ENCODE measurements at places on chromosomes 2 and 18.

DNA sequence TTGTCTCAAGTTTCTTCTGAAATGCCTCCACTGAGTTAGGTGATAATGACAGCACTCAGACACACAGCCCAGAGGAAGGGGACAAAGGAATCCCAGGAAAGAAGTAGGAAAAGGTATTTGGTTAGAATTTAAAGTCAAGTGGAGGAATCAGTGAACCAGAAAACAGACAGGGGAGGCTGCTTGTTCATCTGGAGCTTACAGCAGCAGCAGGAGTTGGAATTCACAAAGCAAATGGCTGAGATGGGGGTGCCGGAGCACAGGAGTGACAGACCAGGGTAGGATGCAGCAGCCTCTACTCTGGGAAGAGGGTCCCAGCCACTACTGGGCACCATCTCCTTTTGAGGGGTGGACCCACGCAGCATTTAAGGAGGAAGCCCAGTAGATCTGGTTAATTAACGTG lies 104.8 kb downstream of the ST6GAL2 start:
- no peak for DNase-seq

- DNase-seq = no peak
Observed at GRCh38 chr2:2075875-2076529, 255.1 kb downstream of the MYT1L start.

DNA sequence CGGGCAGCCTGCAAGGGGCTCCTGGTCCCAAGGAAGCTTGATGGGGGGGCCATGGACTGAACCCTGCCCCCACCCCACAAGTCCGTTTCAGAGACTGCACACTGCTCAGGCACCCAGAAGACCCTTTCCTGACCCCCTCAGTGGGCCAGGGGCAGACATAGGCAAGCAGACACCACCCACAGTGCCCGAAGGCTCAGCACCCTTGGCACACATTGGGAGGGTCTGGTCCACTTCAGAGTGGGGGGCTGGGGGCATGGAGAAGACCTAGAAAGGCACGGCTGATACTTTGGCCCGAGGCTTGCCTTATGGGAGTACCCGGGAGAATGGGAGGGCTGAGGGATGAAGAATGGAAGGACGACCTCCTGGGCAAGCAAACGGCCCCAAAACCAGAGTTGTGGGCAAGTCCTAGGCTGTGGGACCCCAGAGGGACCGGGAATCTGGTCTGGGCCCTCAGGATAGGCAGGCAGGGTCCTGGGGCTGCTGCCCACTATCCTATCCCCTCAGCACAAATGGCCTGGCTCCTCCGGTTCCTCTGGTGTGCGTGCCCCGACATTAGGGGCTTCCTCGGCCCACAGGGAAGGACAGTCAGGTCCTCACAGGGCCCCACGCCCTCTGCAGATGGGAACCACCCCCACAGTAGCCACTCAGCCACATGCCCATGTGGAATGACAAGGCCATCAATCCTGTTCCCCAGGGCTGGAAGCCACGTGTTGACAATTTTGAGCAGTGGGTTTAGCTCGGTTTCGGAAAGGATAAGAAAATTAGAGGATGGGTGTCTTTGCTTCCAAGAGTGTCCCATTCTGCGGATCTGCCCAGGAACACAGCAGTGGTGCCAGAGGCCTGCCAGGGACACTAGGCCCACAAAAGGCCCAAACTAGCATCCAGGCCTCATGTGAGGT lies 15.0 kb upstream of the GPC1 start:
- DNase-seq = no peak

- DNase-seq = no peak
Observed at GRCh38 chr2:107407017-107407416, 419.7 kb upstream of the RGPD4 start.

DNA sequence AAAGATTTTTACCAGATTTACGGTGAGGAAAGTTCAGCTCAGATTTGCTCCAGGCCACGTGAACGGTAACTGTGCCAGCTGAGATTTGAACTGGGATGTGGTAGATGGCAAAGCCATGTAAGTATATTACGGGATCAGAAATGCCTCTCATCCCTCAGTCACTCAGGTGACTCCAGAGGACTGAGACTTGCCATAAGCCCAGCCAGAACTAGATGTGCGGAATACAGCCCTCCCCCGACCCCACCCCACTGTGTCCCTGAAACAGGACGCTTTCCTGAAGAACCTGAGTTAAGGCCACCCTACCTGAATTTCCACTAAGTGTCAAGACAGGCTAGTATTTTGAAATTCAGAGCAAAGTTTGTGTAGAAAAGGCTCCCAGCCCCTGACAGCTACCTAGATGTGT lies 1.3 kb upstream of the FHL2 start:
- no peak for DNase-seq

DNA sequence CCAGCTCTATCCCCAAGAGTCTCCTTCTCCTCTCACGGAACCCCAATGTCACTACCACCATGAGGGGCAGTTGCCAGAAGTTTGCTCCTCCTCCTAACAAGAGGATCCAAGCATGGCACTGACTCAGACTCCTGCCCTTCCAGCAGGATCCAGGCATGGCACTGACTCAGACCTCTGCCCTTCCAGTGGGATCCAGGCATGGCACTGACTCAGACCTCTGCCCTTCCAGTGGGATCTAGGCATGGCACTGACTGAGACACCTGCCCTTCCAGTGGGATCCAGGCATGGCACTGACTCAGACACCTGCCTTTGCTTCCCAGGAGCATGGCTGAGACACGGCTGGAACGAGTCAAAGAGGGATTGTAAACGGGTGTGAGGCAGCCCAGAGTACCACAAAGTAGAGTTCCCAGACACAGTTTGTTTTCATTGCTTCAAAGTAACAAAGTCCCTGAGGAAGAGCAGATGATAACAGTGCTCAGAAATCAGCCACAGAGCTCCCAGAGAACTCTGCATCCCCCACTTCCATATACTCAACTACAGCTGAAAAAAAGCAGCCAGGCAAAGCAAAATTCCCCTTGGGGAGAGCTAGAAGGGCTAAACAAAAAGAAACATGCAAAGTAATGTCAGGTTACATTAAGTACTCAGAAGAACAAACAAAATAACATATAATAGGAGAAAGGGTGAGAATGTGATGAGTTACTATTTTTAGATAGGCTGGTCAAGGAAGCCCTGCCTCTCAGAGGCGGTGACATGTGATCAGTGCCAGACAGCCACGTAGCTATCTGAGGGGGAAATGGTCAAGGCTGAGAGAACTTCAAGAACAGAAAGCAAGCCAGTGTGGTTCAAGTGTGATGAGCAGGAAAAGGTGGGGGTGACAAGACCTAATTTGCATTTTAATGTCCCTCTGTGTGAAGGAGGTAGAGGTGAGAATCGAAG lies 3.0 kb downstream of the BUB1 start:
- no peak for DNase-seq

GRCh38 chr2:160062292-160063005 lies at the start of gene PLA2R1:
Gene PLA2R1 (minus strand): TSS chr2:160062615. CDS start chr2:160062403, 212 bp downstream.
- DNase-seq = no peak

- DNase-seq = no peak
Observed at GRCh38 chr2:24024996-24025663, 15.2 kb downstream of the MFSD2B start.

DNA sequence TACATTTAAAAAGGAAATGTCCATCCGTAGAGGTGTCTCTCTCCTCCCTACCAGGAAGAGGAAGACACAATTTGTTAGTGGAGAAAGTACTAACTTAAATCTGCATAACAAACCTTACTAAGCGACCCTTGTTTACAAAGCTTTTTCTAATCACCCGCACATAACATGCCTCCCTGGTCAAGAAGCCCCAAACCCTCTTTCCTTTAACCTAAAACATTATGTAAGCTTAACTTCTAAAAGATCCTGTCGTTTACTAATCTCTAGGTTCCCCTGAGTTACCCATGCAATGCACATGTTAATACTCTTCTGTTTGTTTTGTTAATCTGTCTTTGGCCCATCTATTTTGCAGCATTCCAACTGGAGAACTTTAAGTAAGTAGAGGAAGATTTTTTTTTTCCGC lies 630.3 kb upstream of the NRXN1 start:
- no peak for DNase-seq

- no peak for DNase-seq
Observed at GRCh38 chr2:225309516-225309915, 90.0 kb upstream of the NYAP2 start.

DNA sequence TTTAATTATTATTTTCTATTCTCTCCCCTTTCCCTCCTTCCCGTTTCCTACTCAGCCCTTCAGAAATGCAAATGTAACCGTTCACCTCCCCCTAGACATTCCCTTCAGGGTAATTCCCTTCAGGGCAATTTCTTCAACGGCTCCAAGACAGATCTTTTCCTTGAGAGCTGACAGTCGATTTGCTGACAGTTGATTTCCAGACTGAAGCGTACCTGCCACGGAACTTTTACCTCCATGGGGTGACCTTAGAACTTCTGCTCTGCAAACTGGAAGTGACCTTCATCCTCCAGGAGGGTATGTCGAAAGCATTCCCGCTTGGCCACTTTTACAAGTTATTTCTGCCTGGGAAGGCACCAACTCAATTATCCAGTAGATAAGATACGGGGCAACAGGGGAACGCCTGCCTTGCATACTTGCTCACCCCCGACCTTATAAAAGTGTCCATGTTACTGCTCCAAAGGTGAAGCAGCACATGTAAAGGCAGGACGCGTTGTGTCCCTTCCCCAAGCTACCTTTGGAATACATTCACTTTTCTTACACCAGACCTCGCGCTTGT lies 18.5 kb downstream of the B3GNT7 start:
- no peak for DNase-seq

GRCh38 chr18:69981948-69982347 lies 34.3 kb upstream of the CD226 start:
- no peak for DNase-seq

DNA sequence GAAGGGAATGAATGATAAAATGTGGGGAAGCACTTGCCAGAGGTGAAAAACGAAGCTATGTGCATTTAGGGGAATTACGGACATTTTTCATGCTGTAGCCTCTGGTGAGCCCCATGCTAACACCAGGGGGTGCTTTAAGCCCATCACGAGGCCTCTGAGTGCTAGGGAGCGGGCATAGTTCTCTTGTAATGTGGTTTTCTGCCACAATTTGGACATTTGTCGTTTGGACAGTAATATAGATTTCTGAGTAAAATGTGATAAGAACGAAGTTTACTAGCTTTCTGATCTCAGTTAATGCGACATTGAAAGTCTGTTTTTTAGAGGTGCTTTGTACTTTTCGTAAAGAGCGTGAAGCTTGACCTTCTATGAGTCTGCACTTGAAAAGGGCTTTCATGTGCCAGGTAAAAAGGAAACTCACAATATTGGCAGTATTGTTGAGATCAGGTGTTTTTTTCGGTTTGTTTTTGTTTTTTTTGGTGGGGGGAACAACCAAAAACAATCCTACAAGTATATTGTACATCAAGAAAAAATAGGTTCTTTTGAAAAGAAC lies 50.6 kb downstream of the TRAF3IP1 start:
- no peak for DNase-seq

GRCh38 chr2:47177043-47177565 lies 22.0 kb upstream of the STPG4 start:
- DNase-seq = no peak

- DNase-seq = no peak
Observed at GRCh38 chr2:176692533-176692932, 423.3 kb downstream of the MTX2 start.

- no peak for DNase-seq
Observed at GRCh38 chr2:4122726-4123125, 419.4 kb downstream of the DCDC2C start.

DNA sequence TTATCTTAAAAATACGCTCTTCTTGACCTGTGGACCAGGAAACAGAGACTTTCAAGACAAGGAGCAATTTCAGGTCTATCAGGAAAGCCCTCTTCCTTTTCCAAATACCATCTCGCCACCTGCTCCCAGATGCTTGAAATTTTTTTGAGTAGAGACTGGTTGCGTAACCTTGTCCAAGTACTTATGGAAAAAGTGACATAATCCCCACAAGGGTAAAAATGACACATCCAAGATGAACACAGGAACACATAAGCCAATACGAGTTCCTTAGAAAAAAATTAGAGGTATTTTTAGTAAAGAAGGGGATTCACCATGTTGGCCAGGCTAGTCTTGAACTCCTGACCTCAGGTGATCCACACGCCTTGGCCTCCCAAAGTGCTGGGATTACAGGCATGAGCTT lies 1.8 kb downstream of the SERPINB13 start:
- DNase-seq = no peak
